Activated T-helper 1 cell treated with Interleukin-2 at 50 U/mL for 16 hours (primary cell): ENCODE measurements at places on chromosomes 1 and 21.

GRCh38 chr1:20182415-20182814 lies 3.5 kb upstream of the UBXN10 start:
- DNase-seq, result no peak

DNA sequence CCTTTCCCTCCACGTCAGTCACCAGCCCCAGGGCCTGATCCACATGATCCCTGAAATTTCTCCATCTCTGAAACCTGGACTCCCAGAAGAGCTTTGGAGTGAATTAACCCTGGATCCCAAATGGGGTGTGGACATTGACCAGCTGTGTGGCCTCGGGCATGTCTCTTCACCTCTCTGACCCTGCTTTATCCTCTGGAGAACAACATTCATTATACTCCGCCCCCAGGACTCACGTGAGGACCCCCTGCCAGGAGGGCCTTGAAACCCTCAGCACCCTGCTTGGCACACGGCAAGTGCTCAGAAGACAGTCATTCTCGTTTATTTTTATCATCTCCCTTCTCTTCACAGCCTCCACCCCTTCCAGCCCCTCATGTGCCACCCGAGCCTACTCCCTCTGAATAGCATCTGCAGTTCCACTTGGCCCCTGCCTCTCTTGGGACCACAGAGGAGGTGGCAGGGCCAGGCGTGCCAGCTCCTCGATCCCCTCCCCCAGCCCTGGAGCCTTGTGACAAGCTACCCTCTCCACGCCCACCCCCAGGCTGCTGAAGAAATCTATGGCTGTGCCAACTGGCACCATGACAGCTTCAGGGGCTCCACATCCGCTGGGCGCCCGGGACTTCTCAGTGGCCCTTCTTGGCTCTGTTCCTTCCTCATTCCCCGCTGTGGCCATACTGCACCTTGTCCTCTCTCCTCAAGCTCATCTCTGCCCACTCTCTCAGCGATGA lies 18.0 kb downstream of the ADGRB2 start:
- no peak for DNase-seq

- DNase-seq, result no peak
Measured at GRCh38 chr1:82463951-82464350, 663.2 kb downstream of the ADGRL2 start.

GRCh38 chr1:170077926-170078325 lies 3.4 kb upstream of the KIFAP3 start:
- no peak for DNase-seq

DNA sequence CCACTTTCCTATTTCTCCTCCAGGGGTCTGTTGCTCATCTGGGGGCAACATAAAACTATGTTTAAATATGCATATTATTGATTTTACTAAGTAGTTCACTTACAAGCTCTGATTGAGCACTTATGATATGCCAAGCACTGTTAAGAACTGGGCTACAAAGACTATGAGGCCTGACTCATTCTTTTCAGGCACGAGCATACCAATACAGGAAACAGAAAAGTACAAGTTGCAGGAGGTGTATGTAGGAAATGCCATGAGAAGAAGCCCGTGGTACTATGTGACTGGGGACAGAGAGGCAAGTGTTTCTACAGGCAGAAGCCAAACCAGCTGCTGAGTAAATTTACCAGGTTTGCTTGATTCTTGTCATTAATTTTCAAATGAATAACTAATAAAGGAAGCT lies 120.4 kb upstream of the PTGFR start:
- DNase-seq, result no peak

- no peak for DNase-seq
Measured at GRCh38 chr1:218572050-218572449, 226.9 kb downstream of the TGFB2 start.

GRCh38 chr1:168736520-168736919 lies 7.5 kb upstream of the DPT start:
- no peak for DNase-seq

DNA sequence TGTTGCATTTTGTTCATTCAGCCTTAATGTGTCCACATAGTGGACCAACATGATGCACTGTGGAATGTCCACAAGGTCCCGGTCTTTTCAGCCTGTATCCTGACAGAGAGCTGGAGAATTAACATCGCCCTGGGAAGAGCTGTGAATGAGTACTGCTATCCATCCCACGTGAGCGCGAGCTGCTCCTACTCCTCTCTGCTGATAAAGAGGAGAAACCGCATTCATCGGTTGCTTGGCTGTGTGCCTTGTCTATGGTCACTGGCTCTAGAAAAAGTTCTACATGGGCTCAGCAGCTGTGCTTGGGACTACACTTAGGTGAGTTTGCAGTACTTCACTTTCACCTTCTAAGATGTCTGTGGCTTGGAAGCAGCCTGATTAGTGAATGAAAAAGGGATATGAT lies 31.1 kb upstream of the IGSF5 start:
- no peak for DNase-seq

GRCh38 chr1:154290921-154291320 lies 18.5 kb downstream of the HAX1 start:
- no peak for DNase-seq
